ENCODE measurements at places on chromosomes 6 and 20. TPM values are rescaled to one million over a fixed set of nuclear protein-coding genes. Genes with fewer than 3 reads are reported as not detected.

DNA sequence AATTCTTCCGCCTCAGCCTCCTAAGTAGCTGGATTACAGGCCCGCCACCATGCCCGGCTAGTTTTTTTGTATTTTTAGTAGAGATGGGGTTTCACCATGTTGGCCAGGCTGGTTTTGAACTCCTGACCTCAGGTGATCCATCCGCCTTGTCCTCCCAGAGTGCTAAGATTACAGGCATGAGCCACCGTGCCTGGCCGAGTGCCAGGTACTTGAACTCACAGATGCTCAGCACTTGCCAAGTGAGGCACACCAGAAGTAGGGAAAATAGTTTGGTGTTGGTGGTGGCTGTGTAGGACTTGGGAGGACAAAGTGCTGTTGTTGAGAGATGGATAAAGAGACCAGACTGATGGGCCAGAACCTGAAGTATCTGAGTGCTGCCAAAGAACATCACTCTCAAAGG lies 40.0 kb upstream of the MBOAT1 start:
- no peak for DNase-seq

Gene GHRH
- not detected for total RNA-seq

DNA sequence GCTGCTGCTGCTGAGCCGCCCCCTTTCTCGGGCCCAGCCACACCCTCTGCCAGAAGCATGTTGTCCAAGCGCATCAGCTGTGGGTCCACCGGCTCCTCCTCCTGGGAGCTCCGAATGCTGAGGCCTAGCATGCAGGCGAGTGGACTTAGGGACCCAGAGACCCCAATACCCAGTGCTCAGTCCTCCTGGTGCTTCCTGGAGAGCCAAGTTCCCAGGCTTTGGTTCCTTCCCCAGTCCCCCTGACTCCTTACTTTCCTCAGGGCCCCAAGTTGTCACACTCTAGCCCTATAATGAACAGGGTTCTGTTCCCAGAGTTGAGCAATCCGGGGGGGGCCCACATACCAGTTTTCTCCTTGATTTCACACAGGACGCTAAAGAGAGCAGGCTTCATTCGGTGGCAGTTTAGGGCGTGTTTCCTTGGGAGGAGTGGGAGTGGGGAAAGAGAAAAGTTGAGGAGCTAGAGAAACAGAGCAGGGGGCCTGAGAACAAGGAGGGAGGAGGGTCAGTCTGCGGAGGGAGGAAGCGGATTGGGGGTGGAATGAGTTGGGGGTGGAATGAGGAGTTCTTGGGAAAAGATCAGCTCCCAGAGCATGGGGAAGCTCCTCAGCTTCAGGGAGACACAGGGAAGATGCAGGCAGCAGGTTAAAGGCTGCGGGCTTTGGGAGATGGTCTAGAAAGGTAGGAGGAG lies 1.5 kb downstream of the PBX2 start:
- DNase-seq, result no peak

Gene IL17A
- not detected for total RNA-seq

Gene PRSS35
- total RNA-seq, result 3.4 TPM

GRCh38 chr6:39065561-39065960 lies 17.0 kb downstream of the GLP1R start:
- no peak for DNase-seq

- no peak for DNase-seq
These were observed 15.7 kb downstream of the FAM8A1 start for GRCh38 chr6:17615794-17616193.
